Effector CD4-positive, alpha-beta T cell (primary cell): ENCODE measurements at places on chromosomes 7 and 10.

DNA sequence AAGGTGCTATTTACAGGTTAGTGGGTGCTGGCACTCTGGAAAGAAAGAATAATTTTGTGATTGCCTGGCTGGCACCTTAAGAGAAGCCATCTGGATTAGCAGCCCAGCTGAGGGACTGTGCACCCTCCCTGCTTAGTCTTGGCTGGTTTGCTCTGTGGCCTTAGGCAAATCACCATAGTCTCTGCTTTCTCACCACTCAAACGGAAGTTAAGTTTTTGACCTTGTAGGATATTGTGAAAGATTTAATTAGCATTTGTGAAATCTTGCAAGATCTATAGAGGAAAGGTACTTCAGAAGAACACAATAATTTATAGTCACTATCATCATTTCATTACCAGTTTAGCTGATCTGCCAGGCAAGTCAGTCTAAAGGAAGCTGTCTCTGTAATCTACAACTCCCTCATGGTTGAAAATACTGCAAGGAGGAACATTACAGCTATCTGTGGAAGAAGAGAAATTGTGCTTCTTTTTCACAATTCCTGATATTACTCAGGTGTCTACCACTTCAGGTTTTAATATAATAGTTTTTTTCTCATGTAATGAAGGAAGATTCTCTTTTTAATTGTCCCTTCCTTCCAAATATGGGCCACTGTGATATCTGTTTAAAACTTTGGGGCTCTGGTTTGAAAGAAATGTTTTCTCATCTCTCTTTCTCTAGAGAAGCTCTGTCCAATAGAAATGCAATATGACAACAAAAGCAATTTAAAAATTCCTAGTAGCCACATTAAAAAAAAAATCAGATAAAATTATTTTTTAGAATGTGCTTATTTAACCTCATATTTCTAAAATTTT is 219.6 kb downstream of the PTEN start:
- DNase-seq: no peak

DNA sequence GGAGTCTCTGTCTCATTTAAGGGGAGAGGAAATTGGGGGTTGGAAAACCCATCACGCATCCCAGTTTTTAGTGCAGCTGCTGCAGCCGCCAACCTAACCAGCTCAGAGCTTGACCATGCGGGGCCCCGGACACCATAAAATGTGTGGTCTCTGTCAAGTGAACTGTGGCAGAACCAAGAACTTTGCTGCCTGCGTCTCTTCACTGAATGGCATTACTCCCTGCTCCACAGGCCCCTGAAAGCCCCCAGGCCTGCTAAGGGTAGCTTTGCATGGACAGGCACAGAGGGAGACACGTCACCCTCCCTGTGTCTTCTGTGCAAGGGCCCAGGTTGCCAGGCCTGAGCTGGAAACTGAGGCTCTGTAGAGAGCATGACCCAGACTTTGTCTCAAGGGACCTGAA is 144.6 kb upstream of the GPR26 start:
- no peak for DNase-seq

DNA sequence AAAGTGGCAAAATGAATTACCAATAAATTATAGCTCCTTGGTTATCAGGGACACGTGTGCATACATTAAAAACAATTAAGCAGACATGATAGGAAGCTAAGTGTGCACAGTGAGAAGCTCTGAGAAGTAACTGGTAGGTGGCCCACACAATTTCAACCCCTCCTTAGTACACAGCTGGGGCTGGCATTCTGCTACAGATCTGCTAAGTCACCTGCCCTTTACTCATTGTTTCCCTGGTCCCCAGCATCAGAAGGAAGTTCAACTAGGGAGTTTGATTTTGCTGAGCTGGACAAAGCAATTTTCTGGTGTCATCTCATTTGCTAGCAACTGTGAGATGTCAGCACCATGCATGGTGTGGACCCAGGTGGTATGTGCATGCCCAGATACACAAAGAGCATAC is 424.1 kb upstream of the NPVF start:
- no peak for DNase-seq

DNA sequence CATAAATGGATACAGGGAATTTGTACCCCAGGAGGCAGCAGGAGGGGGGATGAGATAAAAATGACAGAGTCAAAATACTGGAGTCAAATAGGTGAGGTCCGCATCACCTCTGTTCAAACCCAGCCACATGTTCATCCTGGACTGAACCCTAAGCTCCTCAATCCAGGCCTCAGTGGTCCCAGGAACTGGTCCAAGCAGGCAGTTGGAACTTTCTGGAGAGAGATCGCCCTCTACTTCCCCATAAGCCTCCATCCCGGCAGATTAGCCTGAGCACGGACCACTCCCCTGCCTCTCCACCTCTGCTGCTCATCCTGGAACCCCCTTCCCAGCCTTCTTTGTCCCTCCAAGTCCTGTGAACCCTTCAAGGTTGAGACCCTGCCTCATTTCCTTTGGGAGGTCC is 959.7 kb upstream of the ZNF722 start:
- DNase-seq: no peak
